Daoy (cell line): ENCODE measurements at places on chromosomes 6 and 20. TPM values are rescaled to one million over a fixed set of nuclear protein-coding genes. Genes with fewer than 3 reads are reported as not detected.

FNDC11 gene
- total RNA-seq = not detected in 2 replicates

PRL gene
- total RNA-seq = not detected in 2 replicates

DOK5 gene
- 0.06 and 0.91 TPM in 2 replicates for total RNA-seq

ZFP64 gene
- 17.8 and 31.9 TPM in 2 replicates for total RNA-seq

KCNG1 gene
- total RNA-seq = 71.9 and 91.3 TPM in 2 replicates

MED20 gene
- total RNA-seq = 32.1 and 45.1 TPM in 2 replicates

PTCRA gene
- total RNA-seq = not detected in 2 replicates

DSP gene
- total RNA-seq = 62.7 and 67.4 TPM in 2 replicates

GNRH2 gene
- total RNA-seq = not detected in 2 replicates
